ENCODE measurements at places on chromosomes 11 and 22.

- DNase-seq, result no peak
Observed at GRCh38 chr11:104410336-104410735, 246.4 kb upstream of the PDGFD start.

- DNase-seq, result no peak
Observed at GRCh38 chr22:17743661-17744411, 30.4 kb downstream of the BID start.

- DNase-seq, result no peak
Observed at GRCh38 chr11:129636926-129637325, 178.7 kb upstream of the TMEM45B start.

DNA sequence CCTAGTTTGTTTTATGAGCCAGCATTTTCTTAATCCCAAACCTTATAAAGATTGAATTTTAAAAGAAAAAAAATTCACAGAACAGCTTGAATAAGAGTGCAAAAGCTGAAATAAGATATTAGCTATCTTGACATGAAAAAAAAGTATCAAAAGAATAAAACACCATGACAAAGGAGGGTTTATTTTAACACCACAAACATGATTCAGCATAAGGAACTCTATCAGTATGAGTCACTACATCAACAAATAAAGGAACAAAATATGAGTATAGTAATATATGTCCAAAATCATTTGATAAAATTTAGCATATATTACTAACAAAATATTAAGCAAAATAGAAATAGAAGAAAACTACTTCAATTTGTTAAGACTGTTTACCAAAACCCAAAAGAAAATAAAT is 9.6 kb upstream of the LMO1 start:
- no peak for DNase-seq

- DNase-seq, result no peak
Observed at GRCh38 chr11:106473089-106473722, 395.7 kb downstream of the AASDHPPT start.

DNA sequence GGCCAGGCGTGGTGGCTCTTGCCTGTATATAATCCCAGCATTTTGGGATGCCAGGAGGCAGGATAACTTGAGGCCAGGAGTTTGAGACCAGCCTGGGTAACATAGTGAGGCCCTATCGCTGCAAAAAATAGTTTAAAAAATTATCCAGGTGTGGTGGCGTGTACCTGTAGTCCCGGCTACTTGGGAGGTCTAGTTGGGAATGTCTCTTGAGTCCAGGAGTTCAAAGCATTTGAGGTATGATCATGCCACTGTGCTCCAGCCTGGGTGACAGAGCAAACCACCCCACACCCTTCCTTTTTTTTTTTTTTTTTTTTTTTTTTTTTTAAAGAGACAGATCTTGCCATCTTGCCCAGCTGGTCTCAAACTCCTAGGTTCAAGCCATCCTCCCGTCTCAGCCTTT is 16.8 kb downstream of the CBL start:
- no peak for DNase-seq

GRCh38 chr11:86784241-86784681 is 16.1 kb upstream of the PRSS23 start:
- DNase-seq, result no peak

DNA sequence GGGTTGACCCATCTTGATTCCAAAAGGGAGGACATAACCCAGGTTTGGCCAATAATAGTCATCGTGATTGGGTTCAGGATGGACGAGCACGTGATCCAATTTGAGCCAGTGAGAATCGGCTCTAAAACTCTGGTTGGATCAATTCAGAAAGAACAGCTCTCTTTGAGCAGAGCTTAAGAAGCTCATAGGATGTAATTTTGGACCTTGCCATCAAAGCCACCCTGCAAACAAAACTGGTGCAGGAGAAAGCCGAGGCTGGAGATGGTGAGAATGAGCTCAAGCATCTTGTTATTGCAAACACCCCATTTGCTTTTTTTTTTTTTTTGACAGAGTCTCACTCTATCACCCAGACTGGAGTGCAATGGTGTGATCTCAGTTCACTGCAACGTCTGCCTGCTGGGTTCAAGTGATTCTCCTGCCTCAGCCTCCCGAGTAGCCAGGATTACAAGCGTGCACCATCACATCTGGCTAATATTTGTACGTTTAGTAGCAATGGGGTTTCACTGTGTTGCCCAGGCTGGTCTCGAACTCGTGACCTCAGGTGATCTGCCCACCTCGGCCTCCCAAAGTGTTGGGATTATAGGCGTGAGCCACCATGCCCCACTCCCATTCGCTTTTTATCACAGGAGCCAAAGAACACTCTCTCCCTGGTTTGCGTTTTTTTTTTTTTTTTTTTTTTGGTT is 13.8 kb upstream of the MIAT start:
- no peak for DNase-seq

DNA sequence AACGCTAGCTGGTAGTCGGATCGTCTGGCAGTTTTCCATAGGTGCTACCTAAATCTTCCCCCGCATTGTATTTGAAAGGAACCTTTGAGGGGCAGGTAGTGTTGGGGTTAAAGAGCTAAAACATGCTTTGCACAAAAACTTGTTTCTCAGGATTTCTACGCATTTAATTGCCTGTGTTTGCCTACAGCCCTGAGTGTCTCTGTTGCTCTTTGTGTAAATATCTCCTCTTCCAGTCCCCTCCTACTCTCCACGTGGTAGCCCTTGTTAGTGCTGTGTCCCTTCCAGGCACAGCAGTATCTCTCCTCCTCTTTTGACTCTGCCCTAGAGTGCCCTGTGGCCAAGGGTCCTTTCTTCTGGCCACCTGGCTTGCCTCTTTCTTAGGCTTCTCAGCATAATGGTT is 81.7 kb downstream of the BARX2 start:
- no peak for DNase-seq

GRCh38 chr22:31333641-31334040 is 12.5 kb downstream of the PATZ1 start:
- no peak for DNase-seq

- no peak for DNase-seq
Observed at GRCh38 chr11:77589181-77589520, 602 bp upstream of the AQP11 start.

- DNase-seq, result no peak
Observed at GRCh38 chr11:107018219-107018901, at the start of gene GUCY1A2. TSS of gene GUCY1A2 (minus strand) at chr11:107018476. CDS start at chr11:107018055, 421 bp downstream.

DNA sequence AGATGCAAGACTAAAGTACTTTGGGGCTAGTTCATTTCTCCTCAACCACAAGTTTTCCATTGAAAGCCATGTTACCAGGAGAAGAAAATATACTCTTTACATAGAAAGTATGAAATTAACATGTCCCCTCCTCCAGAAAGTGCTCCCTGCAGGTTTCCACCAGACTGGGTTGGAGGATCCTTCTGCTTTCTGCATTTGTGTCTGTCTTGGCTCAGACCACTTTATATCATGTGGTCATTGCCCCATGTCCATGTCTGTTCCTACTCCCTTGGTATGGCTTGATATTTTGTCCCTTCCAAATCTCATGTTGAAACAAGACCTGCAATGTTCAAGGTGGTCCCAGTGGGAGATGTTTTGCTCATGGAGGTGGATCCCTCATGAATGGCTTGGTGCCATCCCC is 28.4 kb upstream of the ACER3 start:
- DNase-seq, result no peak

- DNase-seq, result no peak
Observed at GRCh38 chr11:43503417-43503816, 144.7 kb downstream of the TTC17 start.

- no peak for DNase-seq
Observed at GRCh38 chr22:20859615-20860014, 808 bp downstream of the SNAP29 start.

GRCh38 chr11:39236916-39237315 is 2222.5 kb downstream of the LRRC4C start:
- DNase-seq, result no peak

DNA sequence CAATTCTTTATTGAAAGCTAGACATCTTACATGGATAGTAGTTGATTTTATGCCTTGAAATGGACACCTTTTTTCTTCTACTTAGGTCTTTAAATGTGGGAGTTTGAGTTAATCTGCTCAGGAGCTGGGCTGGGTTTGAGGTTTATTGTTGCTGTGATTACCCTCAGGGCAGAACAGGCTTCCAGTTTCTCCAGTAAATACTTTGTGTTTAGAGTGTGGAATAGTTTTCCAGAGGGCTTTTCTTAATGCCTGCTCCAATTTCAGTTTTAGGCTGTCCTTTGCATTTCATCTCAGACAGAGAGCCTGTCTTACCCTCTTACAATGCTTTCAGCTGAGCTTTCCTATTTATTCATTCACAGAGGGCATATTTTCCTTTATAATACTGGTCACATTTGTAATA is 69.9 kb upstream of the ADORA2A start:
- DNase-seq, result no peak

- DNase-seq, result no peak
Observed at GRCh38 chr11:78583889-78584288, 9.2 kb upstream of the NARS2 start.

GRCh38 chr22:48489551-48490499 is 1337.8 kb downstream of the BRD1 start:
- no peak for DNase-seq

DNA sequence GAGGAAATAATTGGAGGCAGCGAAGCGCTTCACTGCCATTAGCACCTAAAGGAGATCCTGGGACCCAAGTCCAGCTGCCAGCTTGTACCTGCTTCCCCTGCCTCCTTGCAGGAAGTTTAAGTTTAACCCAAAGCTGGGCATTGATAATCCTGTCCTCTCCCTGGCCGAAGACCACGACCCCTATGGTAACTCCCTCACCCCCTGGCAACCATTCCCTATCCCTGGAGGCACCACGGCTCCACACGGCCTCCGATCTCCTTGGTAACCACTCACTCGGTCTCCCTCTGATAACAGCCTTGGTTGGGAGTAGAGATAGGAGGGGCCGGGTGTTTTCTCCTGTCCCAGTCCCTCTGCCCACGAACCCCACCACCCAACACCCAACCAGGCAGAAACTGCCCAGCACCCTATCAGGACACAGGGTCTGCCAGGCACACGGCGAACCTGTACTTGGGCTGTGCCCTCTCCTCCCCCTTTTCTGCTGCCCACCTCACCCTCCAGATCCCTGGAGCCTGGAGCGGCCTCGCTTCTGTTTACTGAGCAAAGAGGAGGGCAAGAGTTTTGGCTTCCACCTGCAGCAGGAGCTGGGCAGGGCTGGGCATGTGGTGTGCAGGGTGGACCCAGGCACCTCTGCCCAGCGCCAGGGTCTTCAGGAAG is 833 bp downstream of the NHERF4 start:
- no peak for DNase-seq

- no peak for DNase-seq
Observed at GRCh38 chr11:71086687-71087258, 165.6 kb downstream of the SHANK2 start.

- DNase-seq, result no peak
Observed at GRCh38 chr11:121589946-121590537, 137.3 kb upstream of the SORL1-AS1 start.

GRCh38 chr22:42418811-42419242 is 13.4 kb downstream of the NFAM1 start:
- no peak for DNase-seq

DNA sequence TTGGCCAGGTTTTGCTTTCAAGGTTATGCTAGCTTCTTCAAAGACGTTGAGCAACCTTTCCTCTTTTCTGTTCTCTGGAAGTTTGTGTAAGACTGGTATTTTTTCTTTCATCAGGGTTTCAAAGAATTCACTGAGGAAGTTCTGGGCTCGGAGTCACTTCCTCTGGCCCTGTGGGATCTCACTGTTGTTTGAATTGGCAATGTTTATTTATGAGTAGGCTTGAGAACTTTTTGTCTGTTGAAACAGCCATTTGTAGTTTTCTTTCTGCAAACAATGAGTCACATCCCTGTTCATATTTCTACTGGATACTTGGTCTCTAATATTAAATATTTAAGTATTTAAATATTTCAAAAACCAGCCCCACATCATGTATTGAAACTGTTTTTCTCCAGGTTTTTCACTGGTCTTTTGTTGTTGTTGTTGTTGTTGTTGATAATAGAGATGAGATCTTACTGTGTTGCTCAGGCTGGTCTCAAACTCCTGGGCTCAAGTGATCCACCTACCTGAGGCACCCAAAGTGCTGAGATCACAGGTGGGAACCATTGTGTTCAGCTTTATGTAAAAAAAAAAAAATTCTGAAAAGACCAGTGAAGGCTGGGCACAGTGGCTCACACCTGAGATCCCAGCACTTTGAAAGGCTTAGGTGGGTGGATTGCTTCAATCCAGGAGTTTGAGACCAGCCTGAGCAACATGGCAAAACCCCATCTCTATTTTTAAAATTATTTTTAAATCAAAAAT is 26.9 kb downstream of the SUSD2 start:
- no peak for DNase-seq

GRCh38 chr11:121681550-121682268 is 228.9 kb upstream of the SORL1-AS1 start:
- no peak for DNase-seq
